A375 (cell line): ENCODE measurements at places on chromosomes 7 and 10. TPM values are rescaled to one million over a fixed set of nuclear protein-coding genes. Genes with fewer than 3 reads are reported as not detected.

Gene AKR1D1
- not detected in 2 replicates for total RNA-seq

Gene AKR1C1
- 2.2 and 3.2 TPM in 2 replicates for total RNA-seq

Gene MRPL32
- 93.9 and 95.0 TPM in 2 replicates for total RNA-seq

Gene GRM3
- 0.11 TPM in 1 of 2 replicates, not detected in the other for total RNA-seq

Gene GNGT1
- not detected in 2 replicates for total RNA-seq

Gene LIPF
- total RNA-seq, result not detected in 2 replicates

Gene SLC26A3
- not detected in 2 replicates for total RNA-seq

Gene RTKN2
- total RNA-seq, result 1.5 and 1.9 TPM in 2 replicates

Gene CUZD1
- total RNA-seq, result 0.66 and 0.72 TPM in 2 replicates

Gene WDFY4
- total RNA-seq, result 0.26 TPM in 1 of 2 replicates, not detected in the other

Gene HOXA13
- 0.11 and 0.26 TPM in 2 replicates for total RNA-seq

Gene ORC5
- total RNA-seq, result 42.1 and 57.6 TPM in 2 replicates

Gene MMRN2
- total RNA-seq, result 4.1 and 6.3 TPM in 2 replicates

Gene HOXA2
- total RNA-seq, result 1.4 TPM in 2 replicates

Gene TSC22D4
- 29.2 and 38.4 TPM in 2 replicates for total RNA-seq

Gene SERPINE1
- total RNA-seq, result 1.4 TPM in 2 replicates

Gene TMEM72
- total RNA-seq, result 0.08 TPM in 1 of 2 replicates, not detected in the other

Gene SPDYE1
- total RNA-seq, result not detected in 2 replicates

Gene OPALIN
- not detected in 2 replicates for total RNA-seq

Gene PNLIP
- total RNA-seq, result not detected in 2 replicates

Gene FRMPD2
- not detected in 2 replicates for total RNA-seq

Gene LIPN
- not detected in 2 replicates for total RNA-seq

Gene GIMAP5
- not detected in 2 replicates for total RNA-seq

Gene CALHM3
- total RNA-seq, result 0.34 and 1.2 TPM in 2 replicates

Gene WASHC2A
- total RNA-seq, result 8.3 and 19.0 TPM in 2 replicates

Gene PLPP4
- 3.2 and 7.1 TPM in 2 replicates for total RNA-seq

Gene WNT2
- total RNA-seq, result not detected in 2 replicates

Gene TLX1
- not detected in 2 replicates for total RNA-seq

Gene GARIN1A
- 0.87 and 1.1 TPM in 2 replicates for total RNA-seq

Gene CFAP46
- total RNA-seq, result not detected in 2 replicates

Gene CARD11
- total RNA-seq, result 1.7 and 1.9 TPM in 2 replicates

Gene AKR1C8
- 0.21 TPM in 1 of 2 replicates, not detected in the other for total RNA-seq

Gene PCGF5
- 12.3 and 12.9 TPM in 2 replicates for total RNA-seq

Gene CLRN3
- total RNA-seq, result not detected in 2 replicates

Gene SFRP4
- total RNA-seq, result not detected in 2 replicates

Gene ARHGEF35
- 0.03 TPM in 1 of 2 replicates, not detected in the other for total RNA-seq

Gene DPCD
- 64.1 and 80.9 TPM in 2 replicates for total RNA-seq

Gene STK17A
- 86.9 and 91.7 TPM in 2 replicates for total RNA-seq

Gene HOXA3
- 2.5 and 2.6 TPM in 2 replicates for total RNA-seq

Gene HYAL4
- 0.05 and 0.23 TPM in 2 replicates for total RNA-seq

Gene NYAP1
- 0.08 and 0.42 TPM in 2 replicates for total RNA-seq

Gene ASB15
- not detected in 2 replicates for total RNA-seq

Gene ADRA2A
- 0.21 TPM in 1 of 2 replicates, not detected in the other for total RNA-seq

Gene CHN2
- 0.79 and 5.9 TPM in 2 replicates for total RNA-seq

Gene NKX2-3
- total RNA-seq, result 0.13 TPM in 1 of 2 replicates, not detected in the other

Gene SFTPA2
- not detected in 2 replicates for total RNA-seq

Gene PRSS37
- total RNA-seq, result not detected in 2 replicates

Gene SOSTDC1
- not detected in 2 replicates for total RNA-seq

Gene NEURL1
- 0.53 and 0.66 TPM in 2 replicates for total RNA-seq

Gene TNPO3
- 41.9 and 43.8 TPM in 2 replicates for total RNA-seq
